ENCODE measurements at places on chromosomes 12 and 14.

- no peak for DNase-seq
Observed at GRCh38 chr12:53231671-53231920, 413 bp downstream of the RARG start.

DNA sequence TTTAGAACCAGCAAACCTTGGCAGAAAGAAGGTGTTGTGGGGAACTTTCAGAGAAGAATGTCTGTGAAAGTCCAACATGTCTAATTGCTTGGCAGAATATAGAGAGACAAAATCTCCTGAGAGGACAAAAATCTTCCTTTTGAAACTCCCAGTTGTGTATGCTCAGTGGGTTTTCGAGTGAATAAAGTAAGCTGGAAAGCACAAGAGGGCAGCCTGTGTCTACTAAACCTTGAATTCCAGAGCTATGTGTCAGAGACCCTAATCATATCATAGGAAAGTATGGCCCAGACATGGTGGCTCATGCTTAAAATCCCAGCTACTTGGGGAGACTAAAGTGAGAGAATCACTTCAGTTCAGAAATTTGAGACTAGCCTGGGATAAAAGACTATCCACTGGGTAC lies 661.2 kb downstream of the SLC16A7 start:
- DNase-seq = no peak

DNA sequence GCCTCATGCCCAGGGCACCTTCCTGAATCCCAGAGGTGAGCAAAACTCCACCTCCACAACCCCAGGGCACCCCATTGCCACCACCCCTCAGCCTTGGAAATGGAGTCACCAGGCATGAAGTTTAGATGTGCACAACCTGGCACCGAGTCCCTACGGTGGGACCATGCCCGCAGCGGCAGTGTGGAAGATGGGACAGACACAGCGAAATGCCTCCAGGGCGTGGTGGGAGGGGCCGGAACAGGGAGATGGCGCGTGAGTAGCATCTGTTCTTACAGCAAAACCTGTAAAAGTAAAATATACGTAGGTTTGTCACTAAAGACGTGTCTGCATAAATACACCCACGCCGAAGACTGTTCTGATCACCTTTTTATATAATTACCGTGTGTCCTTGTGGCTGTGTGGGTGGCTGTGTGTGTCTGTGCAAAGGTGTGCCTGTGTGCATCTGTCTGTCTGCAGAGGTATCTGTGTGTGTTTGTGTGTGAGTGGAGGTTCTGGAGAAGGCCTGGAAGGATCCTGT lies 17.4 kb upstream of the DEGS2 start:
- no peak for DNase-seq

- DNase-seq = peak; percentile 97
Observed at GRCh38 chr12:71947645-71948105, 9.0 kb downstream of the TPH2 start.

- no peak for DNase-seq
Observed at GRCh38 chr12:89350260-89350629, 2.1 kb downstream of the DUSP6 start.
